ENCODE measurements at places on chromosomes 5 and 9.

- DNase-seq, result no peak
Measured at GRCh38 chr9:98264516-98264915, 9.1 kb upstream of the TBC1D2 start.

DNA sequence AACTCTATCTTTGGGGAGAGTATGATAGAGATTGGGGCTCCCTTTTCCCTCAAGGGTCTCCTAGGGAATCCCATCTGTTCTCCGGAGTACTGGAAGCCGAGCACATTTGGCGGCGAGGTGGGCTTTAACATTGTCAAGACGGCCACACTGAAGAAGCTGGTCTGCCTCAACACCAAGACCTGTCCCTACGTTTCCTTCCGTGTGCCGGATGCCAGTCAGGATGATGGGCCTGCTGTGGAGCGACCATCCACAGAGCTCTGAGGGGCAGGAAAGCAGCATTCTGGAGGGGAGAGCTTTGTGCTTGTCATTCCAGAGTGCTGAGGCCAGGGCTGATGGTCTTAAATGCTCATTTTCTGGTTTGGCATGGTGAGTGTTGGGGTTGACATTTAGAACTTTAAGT, 21.5 kb downstream of the PTGS1 start:
- no peak for DNase-seq

- no peak for DNase-seq
Measured at GRCh38 chr9:88949961-88950340, 41.3 kb upstream of the S1PR3 start.

DNA sequence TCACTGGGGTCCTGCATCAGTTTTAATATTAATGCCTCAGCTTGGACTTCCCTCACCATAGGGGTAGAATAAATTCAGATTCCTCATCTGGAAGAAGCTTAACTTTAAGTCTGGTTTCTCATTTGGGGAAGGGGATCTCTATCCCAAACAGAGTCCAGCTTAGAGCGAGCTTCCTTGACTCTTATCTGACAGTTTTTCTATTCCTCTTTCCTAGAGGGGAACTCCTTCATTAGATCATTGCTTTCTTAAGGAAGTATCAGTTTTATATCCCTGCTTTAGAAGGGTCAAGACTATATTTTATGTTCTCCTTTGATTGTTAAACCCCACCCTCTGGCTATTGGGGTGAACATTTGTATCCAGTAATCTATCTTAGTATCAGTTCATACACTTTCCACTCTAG, 24.2 kb upstream of the CDC42SE2 start:
- DNase-seq, result no peak

GRCh38 chr5:167245868-167246267, 1045.6 kb upstream of the WWC1 start:
- no peak for DNase-seq

DNA sequence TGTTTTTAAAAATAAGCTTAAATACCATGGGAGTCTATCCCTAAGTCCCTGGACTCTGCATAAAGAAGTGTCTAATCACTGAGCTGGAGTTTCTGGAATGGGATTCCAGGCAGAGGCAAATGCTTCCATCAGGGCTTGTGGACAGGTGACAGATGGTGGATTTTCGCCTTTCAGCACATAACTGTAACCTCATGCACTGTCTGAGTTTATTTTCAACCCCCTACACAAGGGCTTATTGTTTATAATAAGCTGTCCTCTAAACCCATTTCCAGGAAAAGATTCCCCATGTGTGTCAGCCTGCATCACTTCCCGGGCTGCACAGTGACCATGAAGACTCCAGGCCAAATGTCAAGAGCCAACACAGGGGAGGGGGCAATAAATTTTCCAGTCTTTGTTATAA, 264.0 kb downstream of the PIK3R1 start:
- no peak for DNase-seq

GRCh38 chr9:89425024-89425805, 72.7 kb downstream of the SEMA4D start:
- no peak for DNase-seq

- no peak for DNase-seq
Measured at GRCh38 chr9:94824913-94825610, 98.6 kb downstream of the AOPEP start.
